ENCODE measurements at places on chromosomes 3 and 15. TPM values are rescaled to one million over a fixed set of nuclear protein-coding genes. Genes with fewer than 3 reads are reported as not detected.

DNA sequence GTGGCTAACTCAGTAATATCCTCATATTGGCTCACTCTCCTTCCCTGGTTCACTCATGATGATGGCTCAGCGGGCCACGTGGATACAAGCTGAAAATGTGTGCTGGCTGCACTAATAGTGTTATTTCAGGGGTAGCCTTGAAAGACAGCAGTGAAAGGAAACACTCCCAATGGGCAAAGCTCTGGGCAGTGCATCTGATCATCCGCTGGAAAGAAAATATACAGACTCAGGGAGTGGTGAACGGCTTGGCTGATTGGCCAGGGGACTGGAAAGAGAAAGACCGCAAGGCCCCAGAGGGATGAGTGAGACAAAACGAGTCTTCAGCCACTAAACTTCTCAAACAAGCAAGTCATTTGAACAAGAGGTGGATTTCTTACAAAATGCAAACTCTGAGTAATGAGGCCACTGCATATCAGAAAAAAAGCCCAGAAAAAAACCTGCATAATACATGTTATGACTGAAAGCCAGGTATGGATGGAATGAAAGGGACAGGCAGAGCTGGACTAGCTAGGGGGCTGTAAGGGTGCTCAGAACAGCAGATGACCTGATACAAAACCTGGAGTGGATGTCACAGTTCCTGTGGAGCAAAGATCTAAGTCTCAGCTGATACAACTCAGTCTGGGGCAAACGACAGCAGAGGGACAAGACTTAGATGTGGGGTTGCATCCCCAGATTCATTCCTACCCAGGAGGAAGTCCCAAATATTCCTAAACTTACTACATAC, 33.3 kb downstream of the CMTM6 start:
- no peaks in the 10 kb centered on the region for H3K36me3 ChIP-seq
- H3K4me1 ChIP-seq, result peaks cover 16% of the 10 kb centered on the region
- no peak overlapping the region for H3K27ac ChIP-seq
- DNase-seq, result peak; percentile 37
- no peak overlapping the region for H3K4me3 ChIP-seq

Gene PSMA4
- total RNA-seq, result 177 TPM

- DNase-seq, result no peak
- no peak overlapping the region for H3K27ac ChIP-seq
- H3K4me1 ChIP-seq, result no peaks in the 10 kb centered on the region
- H3K4me3 ChIP-seq, result no peak overlapping the region
- H3K36me3 ChIP-seq, result no peaks in the 10 kb centered on the region
Measured at GRCh38 chr15:92395098-92395635, 1.5 kb downstream of the ST8SIA2 start.

- no peak overlapping the region for H3K27ac ChIP-seq
- H3K27me3 ChIP-seq, result no peaks in the 10 kb centered on the region
- H3K4me1 ChIP-seq, result peaks cover 12% of the 10 kb centered on the region
- peaks cover 13% of the 10 kb centered on the region for H3K36me3 ChIP-seq
Measured at GRCh38 chr15:40782609-40783227, 12.9 kb downstream of the C15orf62 start.

Gene EPHB1
- 1.6 TPM for total RNA-seq

- no peaks in the 10 kb centered on the region for H3K36me3 ChIP-seq
- peaks cover 14% of the 10 kb centered on the region for H3K4me1 ChIP-seq
- peak; percentile 44 for DNase-seq
- no peaks in the 10 kb centered on the region for H3K27me3 ChIP-seq
Measured at GRCh38 chr3:19891740-19892139, 42.3 kb downstream of the EFHB start.

Gene ZNF80
- total RNA-seq, result not detected

DNA sequence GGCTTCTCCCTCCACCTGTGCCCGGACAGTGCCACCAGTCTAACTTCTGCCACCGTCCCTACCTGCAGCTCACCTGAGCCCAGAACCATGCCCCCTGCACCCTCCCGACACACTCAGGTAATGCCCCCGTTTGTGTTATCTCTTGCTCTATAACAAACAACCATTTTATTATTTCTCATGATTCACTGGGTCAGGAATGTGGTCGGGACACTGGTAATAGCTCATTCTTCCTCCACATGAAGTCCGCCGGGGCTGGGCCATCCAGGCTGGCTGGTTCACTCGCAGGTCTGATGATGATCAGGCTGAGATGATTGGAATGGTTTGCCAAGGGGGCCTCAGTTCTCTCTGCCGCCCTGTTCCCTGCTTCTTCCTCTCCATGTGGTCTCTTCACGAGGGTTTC, 20.3 kb upstream of the NR2E3 start:
- no peak overlapping the region for H3K4me3 ChIP-seq
- H3K27me3 ChIP-seq, result no peaks in the 10 kb centered on the region
- peak; percentile 43 for DNase-seq
- H3K27ac ChIP-seq, result no peak overlapping the region
- peaks cover 13% of the 10 kb centered on the region for H3K4me1 ChIP-seq

GRCh38 chr3:163018664-163019063, 1522.1 kb downstream of the OTOL1 start:
- H3K27ac ChIP-seq, result no peak overlapping the region
- no peak overlapping the region for H3K4me3 ChIP-seq
- no peak for DNase-seq
- no peaks in the 10 kb centered on the region for H3K36me3 ChIP-seq
- H3K4me1 ChIP-seq, result no peaks in the 10 kb centered on the region
- H3K27me3 ChIP-seq, result no peaks in the 10 kb centered on the region

DNA sequence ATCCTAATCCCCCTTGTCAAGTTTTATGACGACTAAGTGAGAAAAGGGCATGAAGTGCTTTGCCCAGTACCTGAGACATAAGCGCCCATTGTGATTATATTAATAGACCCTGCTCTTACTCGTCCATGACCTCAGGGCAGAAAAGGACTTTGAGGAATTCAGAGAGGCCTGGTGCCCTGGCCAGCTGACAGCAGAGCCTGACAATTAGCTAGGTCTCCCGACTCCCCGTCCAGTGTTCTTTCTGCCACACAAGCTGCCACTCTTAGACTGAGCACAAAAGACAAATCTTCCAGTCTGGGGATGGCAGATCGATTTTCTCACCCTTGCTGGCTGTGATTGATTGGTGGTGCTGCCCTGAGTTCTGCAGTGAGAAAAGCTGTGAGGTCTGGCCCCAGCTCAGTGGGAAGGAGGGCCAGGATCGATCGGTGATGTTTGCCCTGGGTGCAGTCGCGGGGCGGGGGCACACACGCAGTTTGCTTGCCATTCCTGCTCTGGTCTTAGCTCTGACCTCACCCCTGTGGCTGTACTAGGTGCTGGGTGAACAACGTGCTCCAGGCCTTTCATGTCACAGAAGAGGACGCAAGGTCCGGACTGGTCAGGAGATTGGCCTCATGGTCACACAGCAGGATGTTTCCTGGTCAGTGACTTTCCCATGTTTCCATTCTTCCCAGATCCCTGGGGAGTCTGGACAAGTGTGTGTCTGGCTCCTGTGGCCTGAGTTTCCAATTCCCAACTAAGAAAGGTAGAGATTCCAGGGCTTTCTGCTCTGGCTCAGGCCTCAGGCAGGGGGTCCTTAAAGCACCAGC, 67.4 kb upstream of the TLE3 start:
- H3K36me3 ChIP-seq, result no peaks in the 10 kb centered on the region
- no peaks in the 10 kb centered on the region for H3K27me3 ChIP-seq
- no peak overlapping the region for H3K4me3 ChIP-seq
- peaks cover 6% of the 10 kb centered on the region for H3K4me1 ChIP-seq
- no peak for DNase-seq

DNA sequence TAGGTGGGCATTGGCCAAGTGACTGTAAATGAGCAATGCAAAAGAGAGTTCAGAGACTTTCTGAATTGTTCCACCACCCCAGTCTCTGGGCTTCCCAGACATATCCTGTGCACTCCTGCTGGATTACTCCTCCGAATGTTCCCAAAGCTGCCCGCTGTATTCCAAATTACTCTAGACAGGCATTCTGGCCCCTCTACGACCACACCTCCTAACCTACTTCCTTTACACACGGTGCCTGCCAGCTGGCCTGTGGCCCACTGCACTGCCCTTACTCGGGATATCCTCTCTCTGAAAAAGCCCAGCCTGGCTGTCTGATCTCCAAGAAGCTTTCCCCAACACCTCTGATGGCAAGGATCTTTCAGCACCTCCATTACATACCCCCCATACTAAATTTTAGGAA, 66.6 kb downstream of the DUT start:
- no peak overlapping the region for H3K4me3 ChIP-seq
- no peaks in the 10 kb centered on the region for H3K36me3 ChIP-seq
- H3K27ac ChIP-seq, result peak overlapping the region; percentile 45

- DNase-seq, result no peak
- no peak overlapping the region for H3K4me3 ChIP-seq
- no peaks in the 10 kb centered on the region for H3K27me3 ChIP-seq
- no peak overlapping the region for H3K27ac ChIP-seq
Measured at GRCh38 chr3:52886049-52886730, 11.2 kb downstream of the STIMATE start.

Gene TIGIT
- total RNA-seq, result not detected

Gene CLDN1
- 0.32 TPM for total RNA-seq

Gene LOXL1
- 534 TPM for total RNA-seq

All from GM23248 (cell line).